ENCODE measurements at places on chromosomes 2 and 18.

DNA sequence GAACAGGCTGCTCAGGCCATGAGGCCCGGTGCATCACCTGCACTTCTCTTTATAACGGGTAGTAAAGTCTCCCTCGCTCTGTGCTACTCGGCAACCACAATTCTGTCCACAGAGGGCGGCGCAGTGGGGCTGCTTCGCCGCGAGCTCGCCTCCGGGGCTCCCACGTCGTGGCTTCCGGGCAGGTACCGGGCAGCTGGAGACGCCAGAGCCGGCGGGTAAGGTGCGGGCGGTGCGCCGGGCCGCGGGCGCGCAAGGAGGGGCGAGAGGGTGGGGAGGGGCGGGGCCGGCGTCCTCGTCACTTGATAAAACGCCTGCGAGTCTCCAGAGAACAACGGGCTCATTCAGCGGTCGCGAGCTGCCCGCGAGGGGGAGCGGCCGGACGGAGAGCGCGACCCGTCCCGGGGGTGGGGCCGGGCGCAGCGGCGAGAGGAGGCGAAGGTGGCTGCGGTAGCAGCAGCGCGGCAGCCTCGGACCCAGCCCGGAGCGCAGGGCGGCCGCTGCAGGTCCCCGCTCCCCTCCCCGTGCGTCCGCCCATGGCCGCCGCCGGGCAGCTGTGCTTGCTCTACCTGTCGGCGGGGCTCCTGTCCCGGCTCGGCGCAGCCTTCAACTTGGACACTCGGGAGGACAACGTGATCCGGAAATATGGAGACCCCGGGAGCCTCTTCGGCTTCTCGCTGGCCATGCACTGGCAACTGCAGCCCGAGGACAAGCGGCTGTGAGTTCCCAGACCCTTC, at the start of gene ITGA6:
Gene ITGA6, plus strand, starts transcription at position 331 of the 734 bp plus-strand sequence.
- DNase-seq: no peak

DNA sequence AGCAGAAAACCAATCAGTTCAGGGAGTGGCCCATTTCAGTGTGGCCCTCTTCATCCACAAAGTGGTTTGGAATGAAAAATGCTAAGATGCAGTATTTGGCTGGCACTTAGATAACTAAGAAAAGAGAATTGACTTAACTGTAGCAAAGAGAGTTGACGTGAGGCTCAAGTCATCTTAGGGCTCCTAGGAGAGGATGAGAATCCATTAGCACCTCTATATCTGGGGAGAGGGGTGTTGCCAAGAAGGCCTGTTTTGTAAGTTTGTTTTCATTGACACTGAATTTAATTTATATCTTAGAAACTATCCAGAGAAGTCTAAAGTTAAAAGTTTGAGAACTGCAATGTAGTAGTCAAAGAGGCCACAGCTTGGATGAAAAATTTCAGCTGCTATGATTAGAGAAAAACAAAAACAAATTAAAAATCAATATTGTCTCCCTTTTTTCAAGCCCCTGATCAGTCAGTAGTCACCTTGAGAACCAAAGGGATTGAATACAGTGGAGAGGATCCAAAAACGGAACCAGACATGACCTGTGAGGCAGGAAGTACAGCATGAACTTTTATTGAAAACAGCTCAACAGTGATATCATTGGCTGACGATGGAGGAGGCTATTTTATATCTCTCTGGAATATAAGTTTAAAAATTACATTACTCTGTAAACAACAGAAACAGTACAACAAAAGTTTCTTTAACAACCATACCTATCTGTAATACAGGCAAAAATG, 52.7 kb downstream of the PHLPP1 start:
- no peak for DNase-seq

DNA sequence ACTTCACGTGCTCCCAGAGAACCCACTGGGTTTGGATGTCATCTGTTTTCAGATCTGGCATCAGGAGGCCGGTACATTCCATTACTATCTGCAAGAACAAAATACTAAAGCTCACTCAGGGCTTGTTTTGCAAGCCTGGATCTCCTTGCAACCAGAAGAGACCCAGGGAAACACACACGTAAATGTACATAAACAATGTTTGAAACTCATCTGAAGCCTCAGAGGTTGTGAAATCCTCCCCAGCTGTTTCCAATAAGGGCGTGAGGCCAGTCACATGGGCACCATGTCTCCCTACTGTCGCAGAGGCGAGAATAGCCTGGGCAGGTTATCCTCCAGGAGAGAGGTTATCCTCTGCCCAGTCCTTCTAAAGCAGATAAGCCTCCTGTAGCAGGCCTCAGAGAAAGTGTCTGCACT, 186.9 kb downstream of the GFPT1 start:
- no peak for DNase-seq

- DNase-seq: no peak
These were observed 834 bp downstream of the ZNF638 start for GRCh38 chr2:71332435-71332796.
